Immature natural killer cell (primary cell): ENCODE measurements at places on chromosomes 4 and X.
A peak's percentile ranks its signal among the peaks of the same experiment; 100 is the strongest.

- H3K4me1 ChIP-seq = peaks cover 7% of the 10 kb centered on the region
- no peak overlapping the region for H3K27ac ChIP-seq
- H3K4me3 ChIP-seq = no peak overlapping the region
- H3K27me3 ChIP-seq = peaks cover 4% of the 10 kb centered on the region
Observed at GRCh38 chr4:100679926-100680325, 162.1 kb upstream of the EMCN start.

- no peak for DNase-seq
- H3K27ac ChIP-seq = no peak overlapping the region
- H3K36me3 ChIP-seq = peaks cover 5% of the 10 kb centered on the region
- no peak overlapping the region for H3K4me3 ChIP-seq
- H3K27me3 ChIP-seq = no peaks in the 10 kb centered on the region
Observed at GRCh38 chr4:63063760-63064159, 1345.5 kb downstream of the TECRL start.

- H3K27ac ChIP-seq = no peak within 1 kb of the TSS
- peaks cover 11% of the 10 kb centered on the region for H3K27me3 ChIP-seq
- H3K36me3 ChIP-seq = peaks cover 5% of the 10 kb centered on the region
- H3K4me3 ChIP-seq = peak within 1 kb of the TSS; percentile 22
- DNase-seq = no peak
Observed at GRCh38 chr4:121380776-121381462, at the start of gene QRFPR. Gene QRFPR (minus strand): TSS chr4:121381018. CDS start chr4:121380647, 371 bp downstream.

- no peak for DNase-seq
- no peak overlapping the region for H3K27ac ChIP-seq
- H3K4me3 ChIP-seq = no peak overlapping the region
- no peaks in the 10 kb centered on the region for H3K27me3 ChIP-seq
- no peaks in the 10 kb centered on the region for H3K36me3 ChIP-seq
- no peaks in the 10 kb centered on the region for H3K4me1 ChIP-seq
Observed at GRCh38 chr4:8251110-8251883, 18.3 kb upstream of the HTRA3 start.

DNA sequence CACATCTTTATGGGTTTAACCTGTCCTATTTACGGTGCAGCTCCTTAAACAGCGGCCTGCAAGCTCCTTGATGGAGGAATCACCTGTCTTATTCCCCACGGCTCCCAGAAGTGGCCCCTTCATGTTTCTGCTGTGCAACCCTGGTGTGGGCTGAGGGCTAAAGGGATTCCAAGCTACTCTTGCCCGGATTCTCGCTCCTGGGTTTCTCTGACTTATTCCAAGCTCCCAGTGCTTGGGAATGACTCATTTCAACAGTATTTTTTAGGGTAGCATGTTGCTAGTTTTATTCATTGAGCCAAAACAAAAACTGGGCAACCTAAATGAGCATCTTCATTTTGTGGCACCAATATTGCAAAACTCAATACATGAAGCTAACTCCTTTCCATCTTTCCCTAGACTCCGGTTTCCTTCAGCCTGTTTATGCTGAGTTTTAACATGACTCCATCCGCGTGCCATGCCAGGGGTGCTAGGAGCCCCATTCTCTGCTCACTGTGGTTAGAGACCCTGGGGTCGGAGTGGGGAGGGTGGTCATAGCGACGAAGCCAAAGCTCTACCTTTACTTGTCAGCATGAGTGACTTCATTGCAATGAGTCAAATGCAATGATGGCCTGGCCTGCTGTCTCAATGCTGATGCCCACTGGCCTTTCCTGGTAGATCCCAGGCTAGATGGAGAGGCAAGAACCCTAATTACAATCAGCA is 349.7 kb downstream of the NR3C2 start:
- no peaks in the 10 kb centered on the region for H3K36me3 ChIP-seq
- DNase-seq = no peak
- H3K27ac ChIP-seq = no peak overlapping the region
- no peaks in the 10 kb centered on the region for H3K4me1 ChIP-seq
- no peak overlapping the region for H3K4me3 ChIP-seq

DNA sequence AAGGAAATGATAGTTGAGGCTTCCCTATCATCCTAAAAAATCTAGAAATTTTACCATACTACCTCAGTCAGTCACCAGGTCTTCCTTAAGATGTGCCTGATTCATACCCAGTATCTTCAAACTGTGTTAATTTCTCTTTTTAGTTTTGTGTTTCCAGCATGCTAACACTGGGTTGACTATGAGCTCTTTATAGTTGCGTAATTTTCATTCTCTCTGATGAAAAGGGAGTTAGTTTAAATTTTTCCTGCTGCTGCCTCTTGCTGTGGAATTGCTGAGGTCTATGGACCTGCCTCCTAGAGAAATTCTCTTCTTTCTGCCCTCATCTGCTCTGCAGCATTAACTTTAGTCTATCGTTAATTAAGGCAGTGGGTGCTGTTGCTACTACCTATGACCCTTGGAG is 66.6 kb downstream of the BANK1 start:
- H3K4me1 ChIP-seq = no peaks in the 10 kb centered on the region
- no peak overlapping the region for H3K27ac ChIP-seq
- no peak for DNase-seq
- H3K4me3 ChIP-seq = no peak overlapping the region
- peaks cover 3% of the 10 kb centered on the region for H3K27me3 ChIP-seq

GRCh38 chr4:39308611-39309010 is 57.6 kb downstream of the RFC1 start:
- peaks cover 15% of the 10 kb centered on the region for H3K4me1 ChIP-seq
- peaks cover 5% of the 10 kb centered on the region for H3K27me3 ChIP-seq
- no peak for DNase-seq
- peaks cover 53% of the 10 kb centered on the region for H3K36me3 ChIP-seq
- no peak overlapping the region for H3K27ac ChIP-seq
- no peak overlapping the region for H3K4me3 ChIP-seq

DNA sequence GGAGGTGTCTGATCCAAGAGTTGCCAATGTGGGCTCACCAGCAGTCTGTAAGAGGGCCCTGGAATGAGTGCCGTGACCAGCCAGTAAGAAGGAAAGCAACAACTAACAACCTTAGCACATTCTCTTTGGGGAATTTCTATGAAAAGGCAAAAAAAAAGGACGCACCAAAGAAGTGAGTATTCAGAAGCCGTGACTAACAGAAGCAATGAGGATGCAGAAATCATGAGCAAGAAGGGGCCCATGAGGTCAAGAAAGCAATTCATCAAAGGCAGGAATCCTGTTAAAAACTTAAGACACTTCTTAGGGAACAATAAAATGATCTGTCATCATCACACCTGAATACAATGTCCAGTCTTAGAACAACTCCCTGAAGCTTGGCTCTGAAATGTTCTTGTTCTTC is 260.5 kb downstream of the RAPGEF2 start:
- no peak for DNase-seq
- H3K4me3 ChIP-seq = no peak overlapping the region
- H3K36me3 ChIP-seq = peaks cover 9% of the 10 kb centered on the region
- H3K4me1 ChIP-seq = no peaks in the 10 kb centered on the region

GRCh38 chrX:107773206-107773605 is 2.4 kb downstream of the TSC22D3 start:
- no peak overlapping the region for H3K27ac ChIP-seq
- no peaks in the 10 kb centered on the region for H3K36me3 ChIP-seq
- peaks cover 1% of the 10 kb centered on the region for H3K27me3 ChIP-seq
- H3K4me1 ChIP-seq = peaks cover 11% of the 10 kb centered on the region

- H3K4me1 ChIP-seq = no peaks in the 10 kb centered on the region
- no peak overlapping the region for H3K27ac ChIP-seq
- H3K27me3 ChIP-seq = no peaks in the 10 kb centered on the region
- no peaks in the 10 kb centered on the region for H3K36me3 ChIP-seq
- no peak for DNase-seq
Observed at GRCh38 chrX:43892336-43892870, 10.2 kb upstream of the MAOB start.

GRCh38 chr4:62077406-62077805 is 877.3 kb downstream of the ADGRL3 start:
- H3K4me1 ChIP-seq = no peaks in the 10 kb centered on the region
- DNase-seq = no peak
- no peaks in the 10 kb centered on the region for H3K36me3 ChIP-seq

- H3K4me3 ChIP-seq = no peak overlapping the region
- no peak overlapping the region for H3K27ac ChIP-seq
- H3K4me1 ChIP-seq = no peaks in the 10 kb centered on the region
- peaks cover 5% of the 10 kb centered on the region for H3K27me3 ChIP-seq
- H3K36me3 ChIP-seq = peaks cover 3% of the 10 kb centered on the region
Observed at GRCh38 chr4:102263024-102263787, 82.1 kb downstream of the SLC39A8 start.

GRCh38 chr4:36206012-36206411 is 38.3 kb downstream of the ARAP2 start:
- DNase-seq = no peak
- peak overlapping the region; percentile 7 for H3K27ac ChIP-seq
- no peak overlapping the region for H3K4me3 ChIP-seq

DNA sequence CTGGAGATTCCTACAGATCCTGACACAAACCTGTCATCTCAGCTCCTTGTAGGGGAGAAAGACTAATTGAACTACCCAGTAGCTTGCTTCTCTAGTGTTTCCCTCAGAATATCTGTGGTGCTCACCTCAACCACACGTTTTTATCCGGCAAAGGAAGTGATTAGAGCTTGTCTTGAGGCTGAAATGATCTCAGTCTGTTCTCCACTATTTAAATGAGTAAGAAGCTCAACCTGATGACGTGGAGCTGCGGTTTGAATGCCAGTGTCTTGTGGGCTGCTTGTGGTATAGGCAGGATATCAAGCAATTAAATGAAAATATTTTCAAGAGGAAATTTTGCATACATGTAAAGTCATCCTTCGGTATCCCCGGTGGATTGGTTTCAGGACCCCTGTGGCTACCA is 270.2 kb downstream of the TLL1 start:
- no peak overlapping the region for H3K4me3 ChIP-seq
- H3K27ac ChIP-seq = no peak overlapping the region
- H3K36me3 ChIP-seq = no peaks in the 10 kb centered on the region
- no peaks in the 10 kb centered on the region for H3K27me3 ChIP-seq
- no peaks in the 10 kb centered on the region for H3K4me1 ChIP-seq

DNA sequence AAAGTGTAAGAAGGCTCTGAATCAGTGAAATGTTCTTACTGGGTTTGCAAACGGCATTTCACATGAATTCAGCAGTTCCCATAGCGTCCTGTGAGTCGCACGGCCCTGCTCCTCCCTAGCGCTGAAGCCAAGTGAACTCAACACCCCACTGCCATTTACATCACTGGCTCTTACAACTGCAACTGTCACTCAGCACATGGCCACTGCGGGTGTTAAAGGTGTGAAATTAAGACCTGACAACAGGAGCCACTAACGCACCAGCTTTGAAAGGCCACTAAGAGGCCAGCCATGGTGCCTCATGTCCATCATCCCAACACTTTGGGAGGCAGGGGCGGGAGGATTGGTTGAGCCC is 31.7 kb downstream of the RNF212 start:
- no peak for DNase-seq
- H3K27me3 ChIP-seq = peaks cover 18% of the 10 kb centered on the region
- no peak overlapping the region for H3K27ac ChIP-seq
- H3K4me1 ChIP-seq = peaks cover 15% of the 10 kb centered on the region
- H3K36me3 ChIP-seq = no peaks in the 10 kb centered on the region

DNA sequence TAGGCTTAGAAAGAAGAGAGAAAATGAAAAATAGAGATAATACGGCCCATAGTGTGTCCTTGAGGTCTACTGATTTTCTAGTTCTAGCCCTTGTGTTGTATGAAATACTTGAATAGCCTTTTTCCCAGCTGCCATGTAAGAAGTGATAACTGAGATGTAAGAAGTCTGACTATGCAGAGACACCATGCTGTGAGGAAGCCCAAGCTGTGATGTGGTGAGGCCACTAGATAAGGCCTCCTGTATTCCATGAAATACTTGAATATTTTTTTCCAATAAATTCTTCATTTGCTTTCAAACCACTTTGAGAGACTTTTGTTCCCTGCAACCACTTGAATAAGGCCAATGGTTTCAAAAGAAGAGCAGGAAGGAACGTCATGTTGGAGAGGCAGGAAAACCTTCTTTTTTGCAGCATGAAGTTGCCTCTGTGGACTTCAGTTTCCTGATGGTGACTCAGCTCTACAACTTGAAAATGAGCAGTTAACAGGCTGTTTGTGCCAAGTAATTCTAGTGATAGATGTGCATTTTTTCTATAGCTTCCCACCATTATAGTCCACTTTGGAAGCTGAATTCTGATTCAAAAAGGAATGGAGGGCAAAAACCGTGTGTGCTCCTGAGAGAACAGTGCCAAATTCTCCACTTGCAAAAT is 25.5 kb upstream of the FAM9C start:
- H3K27me3 ChIP-seq = peaks cover 24% of the 10 kb centered on the region
- H3K27ac ChIP-seq = no peak overlapping the region
- H3K36me3 ChIP-seq = no peaks in the 10 kb centered on the region
- H3K4me3 ChIP-seq = no peak overlapping the region

DNA sequence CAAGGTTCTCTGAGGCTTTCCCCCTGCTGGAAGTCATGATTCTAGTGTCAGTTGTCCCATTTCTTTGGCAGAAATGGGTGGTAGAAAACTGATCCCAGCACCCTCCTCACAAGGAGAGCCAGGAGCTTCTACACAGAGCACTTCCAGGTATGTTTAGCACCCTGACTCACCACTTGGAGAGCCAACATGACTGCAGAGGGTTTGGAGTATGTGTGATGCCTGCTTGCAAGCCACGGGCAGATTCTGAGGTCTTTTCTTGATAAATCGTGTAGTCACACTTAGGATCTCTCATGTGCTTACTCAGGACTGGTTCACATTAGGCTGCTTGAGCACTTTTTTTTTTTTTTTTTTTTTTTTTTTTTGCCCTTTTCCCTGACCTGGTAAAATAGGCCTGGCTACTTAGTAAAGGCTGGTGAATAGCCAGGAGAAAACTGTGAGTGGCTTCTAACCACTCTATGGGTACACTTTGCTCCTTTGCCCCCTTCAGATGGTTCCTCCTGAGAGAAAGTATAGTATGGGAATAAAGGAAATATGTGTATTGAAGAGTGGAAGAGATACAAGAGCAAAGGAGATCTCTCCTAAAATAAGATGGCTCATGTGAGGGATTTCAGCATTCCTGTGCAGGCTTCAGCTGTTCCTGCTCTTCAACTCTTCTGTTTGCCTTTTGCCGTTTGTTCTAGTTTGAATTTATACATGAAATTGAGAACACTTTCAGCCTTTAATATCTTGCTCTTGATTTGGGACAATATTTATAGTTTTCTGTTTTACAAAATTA is 103.6 kb downstream of the EMCN start:
- no peak for DNase-seq
- H3K36me3 ChIP-seq = no peaks in the 10 kb centered on the region
- no peaks in the 10 kb centered on the region for H3K27me3 ChIP-seq
- H3K4me3 ChIP-seq = no peak overlapping the region
- H3K4me1 ChIP-seq = no peaks in the 10 kb centered on the region

- H3K27me3 ChIP-seq = peaks cover 2% of the 10 kb centered on the region
- H3K4me3 ChIP-seq = no peak overlapping the region
- H3K36me3 ChIP-seq = no peaks in the 10 kb centered on the region
- no peaks in the 10 kb centered on the region for H3K4me1 ChIP-seq
- no peak for DNase-seq
- no peak overlapping the region for H3K27ac ChIP-seq
Observed at GRCh38 chr4:123339507-123340380, 56.9 kb upstream of the SPRY1 start.
